Cardiac septum (tissue), 1 donor: ENCODE measurements at places on chromosomes 2 and 18. TPM values are rescaled to one million over a fixed set of nuclear protein-coding genes. Genes with fewer than 3 reads are reported as not detected.

Gene LBX2
- total RNA-seq = 0.51 TPM

Gene PLCL1
- total RNA-seq = 82.5 TPM

Gene IL36B
- total RNA-seq = not detected

Gene EPAS1
- 139 TPM for total RNA-seq

Gene RRM2
- total RNA-seq = 0.35 TPM
